ENCODE measurements at places on chromosomes 13 and 19.

GRCh38 chr19:49932041-49932451 lies 2.7 kb upstream of the NUP62 start:
- no peak for DNase-seq

DNA sequence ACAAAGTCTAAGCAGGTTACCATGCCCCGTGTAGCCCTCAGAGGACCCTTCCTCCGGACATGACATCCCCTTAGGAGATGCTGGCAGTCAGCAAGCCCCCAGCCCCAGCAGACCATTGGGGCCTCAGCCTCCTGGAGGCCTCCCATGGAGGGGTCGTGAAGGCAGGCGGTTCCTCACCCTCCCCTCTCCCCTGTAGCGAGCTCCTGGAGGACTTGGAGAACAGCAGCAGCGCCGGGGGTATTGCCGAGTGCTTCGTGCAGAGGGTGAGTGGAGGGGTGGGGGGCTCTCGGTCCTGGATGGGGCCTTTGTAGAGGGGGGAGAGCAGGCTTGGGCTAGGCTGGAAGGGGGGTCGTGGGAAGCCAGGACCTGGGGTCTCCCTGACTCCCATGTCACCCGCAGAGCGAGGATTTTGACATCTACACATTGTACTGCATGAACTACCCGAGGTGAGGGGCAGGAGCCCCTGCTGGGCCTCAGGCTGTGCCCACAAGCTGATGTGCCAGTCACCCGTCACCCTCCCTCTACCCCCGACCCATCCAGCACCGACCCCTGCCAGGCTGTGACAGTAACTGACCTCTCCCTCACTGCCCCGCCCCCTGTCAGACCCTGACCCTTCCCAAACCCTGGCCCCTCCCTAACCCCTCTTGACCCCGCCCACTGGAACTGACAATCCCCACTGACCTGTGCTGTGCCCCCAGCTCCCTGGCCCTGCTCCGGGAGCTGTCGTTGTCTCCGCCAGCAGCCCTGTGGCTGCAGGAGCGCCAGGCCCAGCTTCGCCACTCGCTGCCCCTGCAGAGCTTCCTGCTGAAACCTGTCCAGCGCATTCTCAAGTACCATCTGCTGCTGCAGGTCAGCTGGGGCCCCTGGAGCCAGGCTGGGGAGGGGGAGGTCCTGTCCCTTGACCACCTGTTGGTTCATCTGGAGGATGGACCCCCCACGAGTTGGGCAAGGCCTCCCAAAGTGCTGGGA lies 4.0 kb downstream of the PLEKHG2 start:
- DNase-seq = no peak

DNA sequence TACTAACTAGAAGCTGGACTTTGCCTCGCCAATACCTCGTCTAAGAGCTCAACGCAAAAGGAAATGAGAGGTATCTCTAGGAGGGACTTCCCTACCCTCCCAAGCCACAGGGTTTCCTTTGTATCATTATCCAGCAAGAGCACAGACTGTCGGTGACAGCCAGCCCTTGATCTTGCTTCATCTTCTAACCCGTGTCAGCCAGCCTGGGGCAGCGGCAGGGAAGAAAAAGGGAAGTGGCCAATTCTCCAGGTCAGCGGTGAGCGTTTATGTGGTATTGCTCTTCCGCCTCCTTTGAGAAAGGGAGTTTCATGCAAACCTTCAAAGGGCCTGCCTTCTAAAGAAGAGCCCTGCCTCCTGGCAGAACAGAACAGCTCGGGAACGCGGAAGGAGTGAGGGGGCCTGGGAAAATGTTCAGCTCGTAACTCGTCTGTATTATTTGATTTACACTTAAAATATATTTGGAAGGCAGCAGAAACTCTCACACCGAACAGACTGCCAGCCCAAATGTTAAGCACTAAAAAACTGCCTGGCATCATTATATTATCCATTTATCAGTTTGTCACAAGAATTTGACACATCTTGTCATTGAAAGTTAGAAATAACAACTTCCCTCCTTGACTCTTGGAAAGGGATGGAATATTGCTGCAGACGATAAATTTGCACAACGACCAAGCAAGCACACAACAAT lies 41.8 kb downstream of the EFNB2 start:
- no peak for DNase-seq

- no peak for DNase-seq
These were observed 20.6 kb downstream of the PBX4 start for GRCh38 chr19:19597809-19598306.

DNA sequence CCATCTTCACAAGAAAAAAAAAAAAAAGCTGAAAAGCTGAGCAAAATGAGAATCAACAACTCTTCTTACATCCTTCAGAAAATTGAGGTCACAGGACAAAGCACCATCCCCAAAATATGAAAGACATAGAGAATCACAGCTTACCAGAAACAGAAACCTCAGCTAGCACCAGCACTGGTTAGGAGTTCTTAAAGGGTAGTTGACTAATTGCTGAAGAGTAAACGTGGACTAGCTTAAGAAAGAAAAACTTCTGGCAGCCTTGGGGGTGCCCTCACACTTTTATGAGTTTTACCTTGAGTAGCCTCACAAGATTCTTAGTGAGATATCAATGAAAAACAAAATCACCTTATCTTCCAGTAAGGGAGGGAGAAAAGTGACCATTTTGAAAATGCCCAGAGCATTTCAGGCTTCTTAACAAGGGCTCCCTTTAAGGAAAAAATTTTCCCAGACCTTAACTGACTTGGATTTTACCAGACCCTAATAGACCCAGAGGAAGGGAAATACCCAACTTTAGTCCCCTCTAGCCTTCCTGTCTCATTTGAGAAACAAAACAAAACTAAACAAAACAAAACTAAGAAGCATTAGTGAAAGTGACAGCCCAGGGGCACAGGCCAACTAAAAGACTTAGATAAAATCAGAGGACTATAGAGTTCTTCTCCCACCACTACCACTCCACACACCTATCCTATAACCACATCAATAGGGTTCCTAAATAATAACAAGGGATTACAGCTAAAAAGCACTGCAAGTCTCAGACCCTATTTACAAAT lies 888.6 kb downstream of the DIAPH3 start:
- DNase-seq = no peak

- no peak for DNase-seq
These were observed 813.4 kb downstream of the SLITRK6 start for GRCh38 chr13:84985860-84986259.

GRCh38 chr13:104750377-104750776 lies 1684.2 kb upstream of the SLC10A2 start:
- no peak for DNase-seq

- no peak for DNase-seq
These were observed 9.7 kb downstream of the CTU1 start for GRCh38 chr19:51098365-51099046.

DNA sequence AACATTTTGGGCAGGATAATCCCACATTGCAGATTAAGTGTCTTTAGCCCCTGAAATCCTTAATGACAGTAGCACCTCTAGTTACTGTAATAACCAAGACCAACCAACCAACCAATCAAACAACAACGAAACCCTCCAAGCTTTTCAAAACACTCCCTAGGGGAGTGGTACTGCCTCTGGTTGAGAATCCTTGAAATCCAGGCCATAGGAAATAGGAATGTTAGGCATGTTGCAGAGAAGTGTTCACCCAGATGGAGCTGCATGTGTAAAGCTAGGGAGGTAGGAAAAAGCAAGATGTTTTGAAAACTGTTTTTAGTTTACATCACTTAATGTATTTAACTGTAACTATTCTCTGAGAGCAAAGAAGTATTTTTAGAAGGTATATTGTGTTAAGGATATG lies 4.5 kb downstream of the LACC1 start:
- no peak for DNase-seq

- no peak for DNase-seq
These were observed 909.8 kb downstream of the EFNB2 start for GRCh38 chr13:105625691-105626090.

- no peak for DNase-seq
These were observed 37.2 kb upstream of the MATK start for GRCh38 chr19:3823350-3823713.

- no peak for DNase-seq
These were observed 4.3 kb downstream of the PIN1 start for GRCh38 chr19:9839415-9839814.

- DNase-seq = no peak
These were observed 533 bp upstream of the DCAF15 start for GRCh38 chr19:13951799-13952153.

DNA sequence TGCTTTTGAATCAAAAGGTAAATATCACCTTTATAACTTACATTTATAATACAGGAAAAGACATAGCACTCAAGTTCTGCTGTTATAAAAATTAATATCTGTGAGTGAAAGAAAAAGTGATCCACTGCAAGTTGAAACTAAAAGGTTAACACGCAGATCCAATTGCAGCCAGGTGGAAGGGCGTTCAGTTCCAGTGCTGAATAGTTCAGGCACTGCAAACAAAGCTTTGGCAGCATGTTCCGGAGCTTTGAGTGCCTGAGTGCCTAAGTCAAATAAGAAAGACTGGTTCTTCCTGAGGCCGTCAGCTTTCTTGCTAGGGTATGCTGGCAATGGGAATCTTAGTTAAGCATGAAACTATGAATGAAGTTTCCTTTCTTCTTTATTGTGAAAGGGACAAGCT lies 200.3 kb downstream of the LMO7 start:
- no peak for DNase-seq

DNA sequence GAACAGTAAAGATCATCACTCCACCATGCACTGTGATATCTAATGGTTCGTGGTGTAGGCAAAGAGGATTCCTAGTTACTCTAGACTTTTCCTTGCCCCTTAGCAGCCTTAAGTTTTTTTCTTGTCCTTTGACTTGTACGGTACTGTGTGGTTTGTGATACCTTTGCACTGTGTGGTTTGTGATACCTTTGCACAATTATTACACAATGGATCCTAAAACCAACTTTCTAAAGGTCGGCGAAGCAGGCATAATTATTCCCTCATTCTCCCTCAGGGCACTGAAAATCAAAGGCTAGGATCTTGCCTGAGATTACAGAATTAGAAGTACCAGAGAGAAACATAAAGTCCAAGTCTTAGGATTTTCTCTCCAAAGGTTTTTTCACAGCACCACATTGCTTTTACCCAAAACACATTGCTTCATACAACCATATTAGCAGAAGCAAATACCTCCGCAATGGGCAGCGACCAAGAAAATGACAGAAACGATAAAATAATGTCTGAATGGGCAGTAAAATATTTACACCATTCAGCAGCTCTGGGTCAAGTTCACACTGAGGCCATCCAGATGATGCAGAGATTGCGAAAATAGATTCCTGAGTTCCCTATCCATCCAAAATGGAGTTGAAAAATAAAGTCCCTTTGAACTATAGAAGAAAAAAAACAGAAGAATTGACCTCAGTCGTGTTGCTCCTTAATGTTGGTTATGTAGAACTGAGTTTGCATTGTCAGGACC lies 106.4 kb downstream of the FGF14 start:
- no peak for DNase-seq

DNA sequence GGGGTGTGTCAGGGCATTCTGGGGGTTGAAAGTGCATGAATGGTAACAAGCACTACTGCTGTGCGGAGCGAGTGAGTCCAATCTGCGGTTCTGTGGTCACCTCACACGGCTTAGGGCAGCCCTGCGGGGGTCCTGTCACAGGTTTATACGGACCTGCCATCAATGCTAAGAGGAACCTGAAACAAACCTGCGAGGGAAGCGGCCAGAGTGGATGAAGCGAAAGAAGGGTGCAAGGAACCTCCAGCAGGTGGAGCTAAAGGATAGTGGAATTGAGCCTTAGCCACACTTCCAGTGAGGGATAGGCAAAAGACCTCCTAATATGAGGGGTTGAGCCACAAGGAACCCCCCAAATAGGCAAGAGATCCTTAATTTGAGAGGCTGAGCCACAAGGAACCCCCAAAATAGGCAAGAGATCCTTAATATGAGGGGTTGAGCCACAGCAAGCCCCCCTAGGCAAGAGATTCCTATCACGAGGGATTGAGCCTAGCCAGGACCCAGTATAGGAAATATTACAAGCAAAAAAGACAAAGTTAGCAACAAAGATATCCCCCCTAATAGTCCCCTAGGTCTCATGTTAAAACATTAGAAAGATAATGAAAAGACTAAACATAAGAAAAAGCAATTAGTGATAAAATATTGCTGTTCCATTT lies 6.3 kb upstream of the ZNF69 start:
- DNase-seq = peak; percentile 36

GRCh38 chr13:48508011-48508410 lies 24.9 kb downstream of the RCBTB2 start:
- DNase-seq = no peak

DNA sequence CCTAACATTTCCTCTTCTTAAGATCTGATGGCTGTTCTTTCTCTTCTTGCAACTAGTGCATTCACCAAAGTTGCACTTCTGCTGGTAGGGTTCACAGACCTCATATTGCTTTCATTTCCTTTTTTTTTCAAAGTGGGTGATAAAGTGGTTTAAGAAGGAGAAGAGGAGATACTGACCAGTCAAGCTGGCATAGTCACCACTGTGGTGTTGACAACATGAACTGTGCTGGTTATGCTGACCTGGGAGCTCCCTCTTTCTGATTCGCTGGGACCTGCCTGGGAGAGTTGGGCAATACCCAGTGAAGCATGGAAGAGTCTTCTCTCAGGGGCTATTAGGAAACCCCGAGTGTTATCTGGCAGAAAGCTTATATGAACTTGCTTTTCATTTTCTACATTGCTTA lies 222.9 kb downstream of the SLITRK5 start:
- DNase-seq = no peak

Measured in T1000 (cell line).